Renal pelvis (tissue), 12 donors: ENCODE measurements at places on chromosomes 2 and 18. TPM values are rescaled to one million over a fixed set of nuclear protein-coding genes. Genes with fewer than 3 reads are reported as not detected.
A peak's percentile ranks its signal among the peaks of the same experiment; 100 is the strongest.

- DNase-seq: no peak
Observed at GRCh38 chr18:21739604-21740537, 721 bp upstream of the MIB1 start.

Gene PIEZO2
- 18.2 TPM for polyA plus RNA-seq

GRCh38 chr2:59149271-59149670 is 908.1 kb upstream of the FANCL start:
- DNase-seq: no peak

DNA sequence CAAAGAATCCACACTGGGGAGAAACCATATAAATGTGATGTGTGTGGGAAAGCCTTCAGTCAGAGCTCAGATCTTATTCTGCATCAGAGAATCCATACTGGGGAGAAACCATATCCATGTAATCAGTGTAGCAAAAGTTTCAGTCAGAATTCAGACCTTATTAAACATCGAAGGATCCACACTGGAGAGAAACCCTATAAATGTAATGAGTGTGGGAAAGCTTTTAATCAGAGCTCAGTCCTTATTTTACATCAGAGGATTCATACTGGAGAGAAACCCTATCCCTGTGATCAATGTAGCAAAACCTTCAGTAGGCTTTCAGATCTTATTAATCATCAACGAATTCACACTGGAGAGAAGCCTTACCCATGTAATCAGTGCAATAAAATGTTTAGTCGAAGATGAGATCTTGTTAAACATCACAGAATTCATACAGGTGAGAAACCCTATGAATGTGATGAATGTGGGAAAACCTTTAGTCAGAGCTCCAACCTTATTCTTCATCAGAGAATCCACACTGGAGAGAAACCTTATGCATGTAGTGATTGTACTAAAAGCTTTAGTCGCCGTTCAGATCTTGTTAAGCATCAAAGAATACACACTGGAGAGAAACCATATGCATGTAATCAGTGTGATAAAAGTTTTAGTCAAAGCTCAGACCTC is 16.7 kb upstream of the ZSCAN30 start:
- no peak for DNase-seq

Gene MBP
- 20.4 TPM for polyA plus RNA-seq

Gene KCNJ3
- 7.0 TPM for polyA plus RNA-seq

- DNase-seq: no peak
Observed at GRCh38 chr2:176668912-176669311, 399.7 kb downstream of the MTX2 start.

GRCh38 chr2:220562375-220563140 is 935.1 kb downstream of the SLC4A3 start:
- DNase-seq: no peak

Gene NOSTRIN
- 37.4 TPM for polyA plus RNA-seq

DNA sequence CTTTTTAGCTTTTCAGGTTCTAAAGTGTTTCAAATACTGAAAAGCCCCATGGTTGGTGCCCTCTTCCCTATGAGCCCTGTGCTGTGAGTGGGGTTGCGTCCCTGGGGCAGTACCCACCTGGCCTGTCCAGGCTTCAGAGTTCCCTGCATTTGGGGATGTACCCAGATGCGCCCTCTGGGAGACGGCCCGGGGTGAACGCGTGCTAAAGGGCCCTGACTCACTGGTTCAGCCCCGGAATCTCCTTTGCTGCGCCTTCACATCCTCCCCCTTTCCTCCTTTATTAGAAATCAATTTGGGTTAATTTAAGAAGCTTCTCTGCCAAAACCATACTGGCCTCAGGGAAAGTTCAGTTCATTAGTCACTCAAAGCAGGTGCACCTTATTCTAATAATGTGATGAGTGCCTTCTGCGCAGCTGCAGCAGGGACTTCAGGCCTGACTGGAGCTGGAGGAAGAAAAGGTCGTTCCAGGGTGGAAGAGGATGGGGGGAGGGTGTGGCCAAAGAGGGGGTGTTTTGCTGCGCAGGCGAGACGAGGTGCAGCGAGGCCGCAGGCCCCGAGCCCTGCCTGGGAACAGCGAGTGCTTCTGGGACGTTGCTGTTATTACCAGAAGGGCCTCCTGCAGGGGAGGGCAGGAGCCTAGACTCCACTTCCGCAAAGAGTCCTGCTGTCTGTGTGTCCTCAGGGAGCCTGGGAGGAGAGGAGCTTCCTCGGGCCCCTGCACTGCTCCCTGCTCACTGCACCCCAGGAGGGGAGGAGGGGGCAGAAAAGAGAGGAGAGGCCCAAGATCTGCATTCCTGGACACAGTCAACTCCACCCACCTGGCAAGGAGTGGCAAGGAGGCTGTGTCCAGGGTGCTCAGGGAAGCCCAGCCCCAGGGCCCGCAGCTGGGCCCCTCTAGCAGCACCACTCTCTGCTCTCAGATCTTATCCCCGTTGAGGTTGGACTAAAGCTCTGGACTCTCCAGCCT is 223.2 kb upstream of the PXDN start:
- DNase-seq: peak; percentile 54

Gene CNDP2
- 338 TPM for polyA plus RNA-seq

Gene NAT8
- polyA plus RNA-seq: 29.7 TPM

DNA sequence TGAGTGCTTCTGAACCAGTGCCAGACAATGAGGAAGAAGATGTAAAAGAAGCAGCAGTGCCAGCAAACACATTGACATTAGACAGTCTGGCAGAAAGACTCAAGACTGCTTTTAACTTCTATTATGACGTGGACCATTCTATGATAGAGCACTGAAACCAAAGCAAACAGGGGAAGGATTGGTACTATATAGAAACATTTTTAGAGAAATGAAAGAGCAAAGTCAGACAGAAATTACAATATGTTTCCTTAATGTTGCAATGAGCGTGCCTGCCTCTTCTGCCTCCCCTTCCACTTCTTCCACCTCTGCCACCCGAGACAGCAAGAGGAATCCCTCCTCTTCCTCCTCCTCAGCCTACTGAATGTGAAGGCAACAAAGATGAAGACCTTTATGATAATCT is 39.7 kb downstream of the DHX57 start:
- no peak for DNase-seq
